ENCODE measurements at places on chromosomes 6 and 20. TPM values are rescaled to one million over a fixed set of nuclear protein-coding genes. Genes with fewer than 3 reads are reported as not detected.

SLC12A5 gene
- 0.75 TPM for total RNA-seq

DNA sequence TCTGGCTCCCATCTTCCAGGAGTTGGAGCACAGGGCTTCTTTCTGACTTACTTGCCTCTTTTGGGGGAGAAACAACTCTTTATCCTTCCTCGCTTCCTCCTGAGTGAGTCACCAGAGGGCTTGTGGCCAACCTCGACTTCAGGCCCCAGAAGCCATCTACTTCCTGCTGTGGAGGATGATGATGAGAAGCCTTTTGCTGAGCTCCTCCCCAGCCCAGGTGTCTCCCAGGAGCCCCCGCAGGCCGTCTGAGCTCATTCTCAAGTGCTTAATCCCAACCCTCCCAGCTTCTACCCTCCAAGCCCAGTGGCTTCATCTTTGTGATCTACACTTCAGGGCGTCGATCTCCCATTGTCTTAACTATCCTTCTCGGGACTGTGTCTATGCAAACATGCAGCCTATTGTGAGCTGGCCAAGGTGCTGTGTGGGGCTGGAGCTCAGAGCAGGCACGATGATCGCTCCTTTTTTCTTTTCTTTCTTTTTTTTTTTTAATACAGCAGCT is 27.9 kb downstream of the SDCBP2 start:
- H3K36me3 ChIP-seq, result peaks cover 16% of the 10 kb centered on the region
- H3K4me3 ChIP-seq, result no peak overlapping the region
- peak overlapping the region; percentile 20 for H3K27ac ChIP-seq
- DNase-seq, result peak; percentile 58
- H3K27me3 ChIP-seq, result no peaks in the 10 kb centered on the region
- H3K4me1 ChIP-seq, result peaks cover 15% of the 10 kb centered on the region

GRCh38 chr6:145076115-145076841 is 659.0 kb downstream of the EPM2A start:
- DNase-seq, result no peak
- H3K4me1 ChIP-seq, result no peaks in the 10 kb centered on the region
- no peaks in the 10 kb centered on the region for H3K36me3 ChIP-seq
- H3K27me3 ChIP-seq, result no peaks in the 10 kb centered on the region
- H3K27ac ChIP-seq, result no peak overlapping the region

- DNase-seq, result no peak
- no peaks in the 10 kb centered on the region for H3K36me3 ChIP-seq
- no peak overlapping the region for H3K4me3 ChIP-seq
- peaks cover 35% of the 10 kb centered on the region for H3K4me1 ChIP-seq
Observed at GRCh38 chr6:104633125-104633524, 226.6 kb downstream of the HACE1 start.

Measured in MCF 10A (cell line).